Endothelial cell (in vitro differentiated cells): ENCODE measurements at places on chromosomes 4 and X. TPM values are rescaled to one million over a fixed set of nuclear protein-coding genes. Genes with fewer than 3 reads are reported as not detected.
A peak's percentile ranks its signal among the peaks of the same experiment; 100 is the strongest.

The CYBB gene
- not detected for total RNA-seq

The DRD5 gene
- total RNA-seq = not detected

The MAP7D3 gene
- total RNA-seq = 6.6 TPM

The GPR82 gene
- total RNA-seq = not detected

The ADH1A gene
- not detected for total RNA-seq

The AFM gene
- total RNA-seq = 0.64 TPM

The TMEM187 gene
- total RNA-seq = 12.0 TPM

- DNase-seq = no peak
Observed at GRCh38 chr4:6938647-6939271, 29.1 kb downstream of the TBC1D14 start.

DNA sequence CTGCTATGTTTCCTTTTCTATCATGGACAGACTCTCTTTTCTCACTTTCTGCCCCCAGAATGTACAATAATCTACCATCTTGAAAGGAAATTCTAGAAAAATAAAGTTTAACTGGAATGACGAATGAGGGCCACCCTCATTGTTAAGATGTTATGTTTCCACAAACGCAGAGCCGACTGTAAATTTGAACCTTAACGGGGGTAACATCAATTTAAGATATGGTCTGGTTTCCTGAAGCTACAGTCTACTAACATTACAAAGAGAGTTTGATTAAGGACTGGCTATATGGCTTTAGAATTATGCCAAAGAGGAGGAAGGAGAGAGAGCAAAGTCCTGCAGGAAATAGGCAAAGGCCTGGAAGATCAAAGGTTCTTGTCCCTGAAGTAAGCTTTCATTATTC is 227.2 kb downstream of the USP46 start:
- DNase-seq = no peak

DNA sequence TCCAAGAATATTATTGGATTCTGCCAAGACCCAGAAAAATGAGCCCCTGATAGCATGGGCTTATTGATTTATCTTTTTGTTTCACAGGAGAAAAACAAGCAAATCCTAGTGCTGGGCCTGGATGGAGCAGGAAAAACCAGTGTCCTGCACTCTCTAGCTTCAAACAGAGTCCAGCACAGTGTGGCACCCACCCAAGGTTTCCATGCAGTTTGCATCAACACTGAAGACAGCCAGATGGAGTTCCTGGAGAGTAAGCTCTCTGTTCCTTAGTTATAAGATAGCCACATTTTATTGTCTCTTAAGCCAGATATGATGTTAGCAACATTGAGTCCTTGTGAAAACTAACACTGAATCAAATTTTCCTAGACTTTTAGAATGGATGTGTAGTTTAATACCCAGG is 5.5 kb downstream of the ARL9 start:
- DNase-seq = no peak

GRCh38 chrX:132433001-132433400 is 55.8 kb downstream of the MBNL3 start:
- DNase-seq = no peak

GRCh38 chr4:25767877-25768725 is 94.7 kb downstream of the SEL1L3 start:
- peak; percentile 58 for DNase-seq

GRCh38 chrX:22063284-22063683 is 31.2 kb downstream of the PHEX start:
- no peak for DNase-seq

DNA sequence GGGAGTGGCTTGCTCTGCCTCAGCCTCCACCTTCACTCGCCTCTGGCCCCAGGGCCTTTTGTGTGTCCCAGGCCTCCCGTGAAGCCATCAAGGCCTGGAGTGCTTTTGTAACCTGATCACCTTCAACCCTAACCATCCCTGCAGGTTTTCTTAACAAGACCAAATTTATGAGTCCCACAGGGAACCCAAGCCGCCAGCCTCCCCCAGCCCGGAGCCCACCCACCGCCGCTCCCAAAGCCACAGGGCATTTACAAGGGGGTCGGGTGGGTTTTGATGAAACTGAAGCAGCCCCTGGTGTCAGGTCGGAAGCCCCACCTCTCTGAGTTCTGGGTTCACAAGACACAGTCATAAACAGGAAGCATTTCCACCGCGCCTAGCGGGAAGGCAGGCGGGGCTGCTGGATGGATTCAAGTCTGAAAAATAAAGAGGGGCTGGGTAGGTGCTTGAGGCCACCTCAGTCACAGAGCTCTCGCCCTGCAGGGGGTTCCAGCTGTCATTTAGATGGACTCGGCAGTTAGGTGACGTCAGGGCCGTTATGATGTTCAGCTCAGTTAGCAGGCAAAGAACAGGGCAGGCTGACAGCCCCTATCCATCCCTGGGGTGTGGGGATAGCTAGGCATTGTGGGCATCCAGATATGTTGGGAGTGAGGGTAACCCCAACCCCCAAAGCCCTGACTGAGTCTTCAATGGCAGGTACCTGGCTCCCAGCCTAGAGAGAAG is 128.5 kb downstream of the BCOR start:
- no peak for DNase-seq

DNA sequence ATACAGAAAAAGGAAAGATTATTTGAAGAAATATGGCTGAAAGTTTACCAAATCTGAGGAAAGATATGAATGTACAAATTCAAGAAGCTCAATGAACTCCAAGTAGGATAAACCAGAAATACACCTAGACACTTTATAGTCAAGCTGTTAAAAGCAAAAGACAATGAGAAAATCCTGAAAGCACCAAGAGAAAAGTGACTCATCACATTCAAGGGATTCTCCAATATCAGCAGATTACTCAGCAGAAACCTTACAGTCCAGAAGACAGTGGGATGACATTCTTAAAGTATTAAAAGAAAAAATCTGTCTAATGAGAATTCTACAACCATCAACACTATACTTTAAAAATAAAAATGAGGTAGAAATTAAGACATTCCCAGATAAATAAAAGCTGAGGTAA is 223.8 kb upstream of the ZCCHC13 start:
- no peak for DNase-seq

DNA sequence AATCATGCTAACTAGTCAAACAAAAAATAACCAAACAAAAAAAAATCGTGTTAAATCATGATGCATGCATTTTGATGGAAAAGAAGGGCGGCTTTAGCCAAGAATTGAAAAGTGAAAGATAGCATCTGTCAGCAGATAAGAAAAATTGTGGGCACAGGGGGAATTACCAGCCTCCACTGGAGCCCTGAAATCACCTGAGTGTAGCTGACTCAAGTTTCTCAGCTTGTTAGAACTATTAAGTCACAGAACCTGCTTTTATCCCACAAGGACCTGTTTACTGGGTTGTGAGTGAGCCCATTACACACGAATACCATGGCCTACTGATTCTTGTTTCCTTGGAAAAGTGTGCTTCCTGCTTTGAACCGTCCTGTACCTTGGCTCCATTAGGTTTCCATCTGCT is 85.2 kb downstream of the COX18 start:
- DNase-seq = no peak

GRCh38 chr4:37528166-37528885 is 157.8 kb downstream of the RELL1 start:
- no peak for DNase-seq

DNA sequence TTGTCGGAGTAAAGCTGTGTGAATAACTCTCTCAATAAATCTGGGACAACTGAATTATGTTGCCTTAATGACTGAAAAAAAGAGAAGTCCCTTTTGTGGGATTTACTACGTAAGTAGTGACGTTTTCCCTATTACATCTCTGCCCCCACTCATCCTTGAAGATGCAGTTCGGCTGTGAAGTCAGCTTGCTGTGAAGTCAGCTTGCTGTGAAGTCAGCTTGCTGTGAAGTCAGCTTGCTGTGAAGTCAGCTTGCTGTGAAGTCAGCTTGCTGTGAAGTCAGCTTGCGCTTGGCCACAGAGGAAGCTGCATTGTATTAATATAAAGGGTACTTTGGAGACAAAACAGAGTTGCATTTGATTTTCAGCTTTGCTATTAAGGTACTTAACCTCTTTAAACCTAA is 8.0 kb upstream of the VAMP7 start:
- DNase-seq = no peak

DNA sequence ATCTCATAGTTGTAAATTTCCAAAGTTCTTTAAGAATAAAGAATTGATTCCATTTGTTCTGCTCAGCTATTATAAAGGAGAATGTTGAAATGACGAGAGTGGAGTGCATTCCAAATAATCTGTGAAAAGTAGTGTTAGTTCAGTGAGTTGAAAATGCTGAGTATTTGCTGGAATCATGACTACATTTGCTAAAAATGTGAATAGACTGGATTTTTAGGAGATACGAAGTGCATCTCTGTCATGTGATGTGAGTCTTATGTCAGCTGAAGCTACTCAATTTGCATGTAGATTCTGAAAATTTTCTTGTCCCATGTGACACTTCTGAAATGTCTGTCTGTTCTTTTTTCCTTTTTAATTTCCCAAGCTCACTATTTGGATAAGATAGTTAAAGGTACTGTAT is 206.0 kb downstream of the DCTD start:
- DNase-seq = no peak

GRCh38 chrX:18377796-18378195 is 23.3 kb upstream of the SCML2 start:
- peak; percentile 34 for DNase-seq

- no peak for DNase-seq
Observed at GRCh38 chr4:22496165-22496813, 19.6 kb downstream of the ADGRA3 start.

DNA sequence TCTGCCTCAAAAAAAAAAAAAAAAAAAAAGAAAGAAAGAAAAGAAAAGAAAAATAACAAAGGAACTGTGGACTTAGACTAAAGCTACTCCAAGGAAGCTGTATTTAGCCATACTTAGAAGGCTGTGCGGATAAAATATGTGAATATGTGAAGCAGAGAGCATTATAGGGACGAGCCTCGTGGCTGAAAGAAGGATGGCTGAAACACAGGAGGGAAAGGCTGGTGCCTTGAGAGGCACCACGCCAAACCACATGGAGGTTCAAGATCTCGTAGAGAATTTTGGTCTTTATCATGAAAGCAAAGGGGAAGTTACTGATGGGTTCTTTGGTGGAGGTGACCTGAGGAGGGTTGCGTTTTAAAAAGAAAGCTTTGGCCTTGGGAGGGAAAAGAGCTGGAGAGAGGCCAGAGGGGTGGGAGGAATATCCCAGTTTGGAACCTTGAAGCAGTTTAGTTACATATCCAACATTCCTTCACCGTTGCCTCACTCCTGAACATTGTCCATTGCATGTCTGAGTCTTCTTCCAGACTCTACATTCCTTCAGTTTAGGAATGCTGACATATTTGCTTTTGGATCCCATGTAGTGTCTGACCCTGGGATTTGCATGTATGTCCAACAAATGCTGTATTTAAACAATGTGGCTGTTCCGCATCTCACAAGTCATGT is 82.5 kb downstream of the CPE start:
- DNase-seq = no peak

DNA sequence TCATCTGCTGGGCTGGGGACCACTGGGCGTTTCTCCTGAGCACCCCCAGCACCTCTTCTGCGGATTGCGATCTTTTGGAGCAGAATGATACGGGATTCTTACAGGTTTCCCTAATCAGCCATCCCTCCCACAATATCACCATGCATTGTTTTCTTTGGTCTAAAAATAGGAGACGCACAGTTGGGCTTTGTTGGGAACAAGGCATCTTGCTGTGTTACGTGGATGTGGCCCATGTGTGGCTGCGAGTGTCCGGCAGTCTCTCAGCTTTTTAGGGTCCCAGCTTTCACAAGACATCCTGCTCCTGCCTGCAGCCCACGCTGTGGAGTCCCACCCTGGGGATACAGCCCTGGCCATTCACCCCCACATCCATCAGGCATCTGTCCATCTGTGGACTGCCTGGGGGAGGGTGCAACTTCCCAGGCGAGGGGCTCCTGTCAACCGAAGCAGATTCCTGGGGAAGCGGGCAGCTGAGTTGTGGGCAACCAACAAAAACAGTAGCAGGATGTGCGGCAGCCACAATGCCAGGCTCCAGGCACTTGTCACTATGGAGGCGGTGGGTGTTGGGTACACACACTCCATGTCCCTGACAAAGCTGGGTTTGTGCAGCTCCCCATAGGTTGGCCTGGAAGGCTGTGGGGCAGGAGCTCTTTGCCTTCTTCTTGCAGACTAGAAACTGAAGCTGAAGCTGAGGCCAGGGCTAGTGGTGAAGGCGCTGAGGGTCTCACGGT is 185.5 kb upstream of the PSAPL1 start:
- DNase-seq = no peak

DNA sequence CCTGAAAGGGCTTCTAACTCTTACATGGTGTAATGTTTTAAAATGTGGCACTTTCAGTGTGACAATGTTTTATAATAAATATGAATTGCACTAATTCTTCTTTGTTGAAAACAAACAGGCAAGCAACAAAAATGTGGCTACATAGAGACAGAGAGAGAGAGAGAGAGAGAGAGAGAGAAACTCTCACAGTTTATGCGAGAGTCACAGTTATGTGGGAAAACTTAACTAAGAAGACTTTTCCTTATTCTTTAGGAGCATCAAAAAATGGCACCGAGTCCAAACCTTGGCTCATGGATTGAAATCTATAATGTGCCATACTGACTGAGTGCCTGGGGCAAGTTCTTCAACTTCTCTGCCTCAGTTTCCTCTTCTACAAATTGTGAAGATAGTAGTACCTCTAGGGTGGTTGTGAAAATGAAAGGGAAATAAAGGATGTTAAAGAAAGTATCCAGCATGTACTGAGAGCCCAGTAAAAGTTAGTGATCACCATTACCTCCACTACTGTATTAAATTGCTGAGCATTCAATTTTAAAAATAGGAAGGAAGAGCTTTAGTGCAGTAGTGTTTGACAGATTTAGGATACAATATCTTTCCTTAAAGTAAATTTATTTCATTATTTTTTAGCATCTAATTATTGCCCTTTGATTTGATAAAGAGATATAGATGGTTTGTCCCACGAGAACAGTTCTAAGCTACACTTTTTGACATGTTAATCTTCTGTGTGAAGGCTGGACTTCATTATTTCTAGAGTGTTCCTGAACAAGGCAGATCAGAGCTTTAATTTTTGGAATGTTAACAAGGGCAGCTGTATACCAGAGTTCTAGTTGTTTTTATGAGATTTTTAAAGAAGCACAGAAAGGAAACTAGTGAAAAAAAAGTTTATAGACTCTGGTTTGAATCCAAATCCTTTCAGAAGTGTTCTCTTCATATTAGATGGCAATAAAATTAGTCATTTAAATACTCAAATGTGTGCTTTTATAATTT is 187.5 kb upstream of the ANK2 start:
- DNase-seq = no peak

- DNase-seq = peak; percentile 59
Observed at GRCh38 chr4:102500696-102501446, at the start of gene NFKB1. TSS of gene NFKB1 (plus strand) at chr4:102501359. CDS start at chr4:102525519, 24,160 bp downstream.

DNA sequence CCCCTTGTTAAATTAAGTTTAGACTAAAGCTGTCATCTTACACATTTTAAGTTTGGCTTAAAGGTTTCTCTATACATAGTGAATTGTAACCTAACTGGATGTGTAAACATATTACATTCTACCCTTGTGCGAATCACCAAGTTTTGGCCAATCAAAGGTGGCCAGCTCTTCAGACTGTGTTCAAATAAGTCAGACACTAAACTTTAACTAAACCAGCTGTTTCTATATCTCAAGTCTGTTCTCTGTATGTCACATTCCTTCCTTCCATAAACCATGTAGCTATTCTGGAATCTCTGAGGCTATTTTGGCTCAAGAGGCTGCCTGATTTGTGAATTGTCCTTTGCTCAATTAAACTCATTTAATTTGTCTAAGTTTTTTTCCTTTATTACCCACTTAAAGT is 6.7 kb downstream of the SULT1B1 start:
- no peak for DNase-seq
